Panc1 (cell line): ENCODE measurements at places on chromosomes 12 and 14. TPM values are rescaled to one million over a fixed set of nuclear protein-coding genes. Genes with fewer than 3 reads are reported as not detected.

GRCh38 chr14:68624541-68625220, 168.2 kb downstream of the ZFP36L1 start:
- DNase-seq, result no peak

DNA sequence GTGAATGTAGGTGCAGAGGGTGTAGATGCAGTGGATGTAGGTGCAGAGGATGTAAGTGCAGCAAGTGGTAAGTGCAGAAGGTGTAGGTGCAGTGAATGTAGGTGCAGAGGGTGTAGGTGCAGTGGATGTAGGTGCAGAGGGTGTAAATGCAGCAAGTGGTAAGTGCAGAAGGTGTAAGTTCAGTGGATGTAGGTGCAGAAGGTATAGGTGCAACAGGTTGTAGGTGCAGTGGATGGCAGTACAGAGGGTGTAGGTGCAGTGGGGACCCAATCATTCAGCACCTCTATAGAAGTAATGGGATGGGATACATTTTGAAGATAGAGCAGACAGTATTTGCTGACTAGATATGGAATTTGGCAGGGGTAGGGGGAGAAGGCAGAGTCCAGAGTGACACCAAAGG, 85.0 kb downstream of the HECTD4 start:
- DNase-seq, result no peak

DNA sequence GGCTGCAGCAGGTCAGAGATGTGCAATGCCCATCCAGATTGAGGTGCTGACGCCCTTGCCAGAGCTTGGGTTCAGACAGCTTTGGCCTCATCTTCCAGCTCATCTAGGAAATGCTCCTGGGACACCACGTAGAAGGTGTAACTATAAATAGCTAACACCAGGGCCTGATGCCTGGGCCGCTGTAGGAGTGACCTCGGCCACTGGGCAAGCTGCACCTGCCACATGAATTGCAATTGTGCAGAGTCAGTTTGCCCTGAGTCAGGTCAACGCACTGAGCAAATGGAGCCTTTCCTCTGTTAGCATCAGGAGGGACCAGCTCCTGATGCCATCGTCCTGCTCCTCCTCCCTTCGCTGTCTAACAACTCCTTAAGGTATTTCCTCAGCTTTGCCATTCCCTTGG, 17.4 kb upstream of the DNM1L start:
- DNase-seq, result no peak

GRCh38 chr12:122788387-122788786, 14.0 kb downstream of the CCDC62 start:
- DNase-seq, result no peak

DNA sequence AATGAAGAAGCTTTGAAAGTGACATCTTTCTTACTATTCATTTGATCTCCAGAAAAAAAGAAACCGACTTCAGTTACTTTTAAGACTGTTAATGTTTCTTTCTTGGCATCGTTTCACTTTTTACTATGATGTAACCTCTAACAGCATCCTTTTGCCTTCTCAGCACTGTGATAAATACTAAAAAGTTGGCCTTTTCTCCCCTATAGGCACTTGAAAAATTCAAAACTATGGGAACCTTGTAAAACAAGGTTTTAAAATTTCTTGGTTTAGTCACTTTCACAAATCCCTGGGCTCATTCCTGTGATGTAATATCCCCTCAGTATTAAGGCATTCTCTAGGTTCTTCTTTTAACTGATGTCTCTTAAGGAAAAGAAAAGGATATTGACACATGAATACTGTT, 281.8 kb downstream of the EGLN3 start:
- DNase-seq, result no peak

GRCh38 chr12:31315044-31315715, 10.8 kb downstream of the SINHCAF start:
- no peak for DNase-seq

Gene KRT3
- not detected for total RNA-seq

Gene SLC10A1
- total RNA-seq, result not detected

Gene EML5
- total RNA-seq, result 0.10 TPM

Gene RPL10L
- total RNA-seq, result not detected

Gene ABCD2
- total RNA-seq, result not detected
